Right atrium auricular region (tissue), 2 donors: ENCODE measurements at places on chromosomes 11 and 22.

DNA sequence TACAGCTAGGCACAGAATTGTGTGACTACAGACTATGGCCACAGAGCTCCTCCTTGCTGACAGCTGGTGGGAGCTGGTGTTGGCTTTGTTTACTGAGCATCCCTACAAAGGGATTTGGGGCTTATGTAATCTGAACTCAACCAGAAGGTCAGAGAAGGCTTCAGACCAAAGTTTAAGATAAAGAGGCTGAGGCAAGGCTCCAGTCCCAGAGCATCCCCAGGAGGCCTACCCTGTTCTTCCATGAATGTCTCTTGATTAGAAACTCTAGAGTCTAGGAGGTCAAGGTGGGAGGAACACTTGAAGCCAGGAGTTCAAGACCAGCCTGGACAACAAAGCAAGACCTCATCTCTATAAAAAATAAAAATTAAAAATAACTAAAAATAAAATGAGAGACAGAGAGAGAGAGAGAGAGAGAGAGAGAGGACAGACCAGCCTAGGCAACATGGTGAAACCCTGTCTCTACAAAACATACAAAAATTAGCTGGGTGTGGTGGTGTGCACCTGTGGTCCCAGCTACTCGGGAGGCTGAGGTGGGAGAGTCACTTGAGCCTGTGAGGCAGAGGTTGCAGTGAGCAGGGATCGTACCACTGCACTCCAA is 125.5 kb upstream of the SERPIND1 start:
- DNase-seq, result peak; percentile 21

DNA sequence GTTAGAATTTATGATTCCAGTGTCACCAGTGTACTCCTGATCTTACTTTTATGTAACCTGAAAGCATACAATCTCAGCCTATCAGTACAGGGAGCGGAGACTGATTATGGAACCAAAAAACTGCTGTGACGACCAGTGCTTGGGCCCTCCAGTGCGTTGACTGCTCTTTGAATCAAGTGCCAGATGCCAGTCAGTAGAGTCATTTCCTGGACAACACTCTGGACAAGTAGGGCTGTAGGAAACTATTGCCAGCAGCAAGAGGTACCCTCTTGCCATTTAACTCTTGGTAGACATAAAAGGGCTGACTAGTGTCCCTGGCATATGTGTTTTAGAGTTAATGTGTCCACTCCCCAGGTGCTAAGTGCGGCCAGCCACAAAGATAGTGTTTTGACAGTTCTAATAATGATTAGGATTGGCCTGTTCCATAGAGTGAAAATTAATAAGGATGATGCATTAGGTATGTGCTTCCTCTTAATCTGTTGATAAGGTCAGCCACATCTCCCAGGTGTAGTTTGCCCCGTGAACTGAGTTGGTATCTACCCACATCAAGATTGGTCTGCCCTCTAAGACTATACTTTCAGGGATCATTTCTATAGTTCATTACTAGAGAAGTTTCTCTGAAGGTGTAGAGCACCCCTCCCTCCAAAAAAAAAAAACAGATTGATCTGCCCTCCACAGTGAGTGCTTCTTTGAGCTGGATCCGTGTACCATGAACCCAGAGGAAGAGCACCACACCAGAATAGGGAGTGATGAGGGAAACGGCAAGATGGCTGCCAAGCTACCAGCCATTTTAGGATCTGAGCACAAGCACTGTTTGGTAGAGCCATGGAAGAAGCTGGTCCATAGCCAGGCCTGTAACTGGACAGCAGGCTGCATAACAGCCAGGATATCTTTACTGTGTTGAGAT is 20.7 kb upstream of the AIFM3 start:
- no peak for DNase-seq

- DNase-seq, result no peak
These were observed 194.0 kb downstream of the LARGE1 start for GRCh38 chr22:33726294-33726734.

DNA sequence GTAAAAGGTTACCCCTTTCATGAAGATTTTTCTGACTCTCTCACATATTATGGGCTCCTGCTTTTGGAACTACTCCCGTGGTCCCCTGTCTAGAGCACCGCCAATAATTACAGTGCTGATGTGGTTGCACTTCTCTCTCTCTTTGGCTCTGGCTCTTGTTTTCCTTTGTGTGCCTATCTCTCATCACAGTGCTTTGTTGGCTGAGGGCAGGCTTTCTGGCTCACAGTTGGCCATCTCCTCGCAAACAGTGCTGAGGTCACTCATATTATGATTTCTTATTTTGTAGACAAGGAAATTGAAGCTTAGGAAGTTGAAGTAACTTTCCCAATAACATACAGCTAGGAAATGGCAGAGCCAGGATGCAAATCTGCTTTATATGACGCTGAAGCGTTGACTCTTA is 192.5 kb downstream of the DDX10 start:
- DNase-seq, result peak; percentile 58

DNA sequence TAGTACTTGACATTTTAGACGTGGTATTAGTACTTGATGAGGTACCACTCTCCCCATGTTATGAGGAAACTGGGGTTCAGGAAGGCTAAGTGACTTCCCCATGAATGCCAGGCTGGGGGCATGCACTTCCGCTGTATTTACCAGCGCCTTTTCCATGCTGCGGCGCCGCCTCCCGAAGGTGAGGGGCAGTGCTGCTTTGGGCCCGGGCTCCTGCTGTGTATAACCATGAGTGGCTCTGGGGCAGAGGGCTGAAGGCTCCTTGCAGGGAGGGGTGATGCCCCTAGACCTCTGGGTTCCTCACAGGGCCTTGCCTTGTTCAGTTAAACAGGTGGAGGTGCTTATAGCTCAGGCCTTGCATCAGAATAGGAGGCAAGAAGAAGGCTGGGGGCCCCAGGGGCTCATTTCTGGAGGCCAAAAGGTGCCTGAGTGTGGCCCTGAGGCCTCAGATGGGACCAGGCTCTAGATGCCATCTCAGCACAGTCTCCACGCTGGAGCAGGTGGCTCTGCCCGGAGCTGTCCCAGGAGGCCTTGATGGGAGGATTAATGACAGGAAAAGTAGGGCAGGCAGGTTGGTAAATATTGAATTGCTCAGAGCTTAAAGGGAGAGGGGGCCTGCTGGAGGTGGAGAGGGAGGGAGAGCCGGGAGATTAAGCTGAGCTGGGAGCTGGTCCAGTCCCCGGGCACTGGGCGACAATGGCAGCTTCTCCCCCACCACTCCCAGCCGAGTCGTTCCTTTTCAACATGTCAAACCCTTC is 129.6 kb downstream of the CEP164 start:
- DNase-seq, result no peak

- DNase-seq, result no peak
These were observed 41.2 kb downstream of the SNX19 start for GRCh38 chr11:130874955-130875531.

- DNase-seq, result no peak
These were observed 1160.5 kb upstream of the CNTN5 start for GRCh38 chr11:97860237-97860636.

- no peak for DNase-seq
These were observed 47.0 kb upstream of the ALKBH3 start for GRCh38 chr11:43833657-43834073.

DNA sequence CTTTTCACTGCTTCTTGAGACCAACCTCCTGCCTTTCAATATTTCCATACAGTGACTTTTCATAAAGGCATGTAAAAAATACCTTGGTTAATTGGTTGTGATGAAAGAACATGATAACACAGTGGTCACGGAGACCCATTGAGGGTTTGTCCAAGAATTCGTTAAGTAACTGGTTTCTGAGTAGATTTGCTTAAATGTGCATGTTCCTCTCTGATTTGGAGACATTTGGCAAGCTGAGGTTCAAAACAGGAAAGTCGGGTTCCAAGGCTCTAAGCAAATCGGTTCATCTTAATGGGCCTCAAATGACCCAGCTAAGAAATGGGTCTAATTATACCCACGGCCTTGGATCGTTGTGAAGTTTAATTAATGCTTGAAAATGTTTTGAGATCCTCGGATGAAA is 36.9 kb upstream of the CCND1 start:
- DNase-seq, result no peak

- DNase-seq, result no peak
These were observed 3.8 kb upstream of the ADORA2A start for GRCh38 chr22:24423519-24424000.

DNA sequence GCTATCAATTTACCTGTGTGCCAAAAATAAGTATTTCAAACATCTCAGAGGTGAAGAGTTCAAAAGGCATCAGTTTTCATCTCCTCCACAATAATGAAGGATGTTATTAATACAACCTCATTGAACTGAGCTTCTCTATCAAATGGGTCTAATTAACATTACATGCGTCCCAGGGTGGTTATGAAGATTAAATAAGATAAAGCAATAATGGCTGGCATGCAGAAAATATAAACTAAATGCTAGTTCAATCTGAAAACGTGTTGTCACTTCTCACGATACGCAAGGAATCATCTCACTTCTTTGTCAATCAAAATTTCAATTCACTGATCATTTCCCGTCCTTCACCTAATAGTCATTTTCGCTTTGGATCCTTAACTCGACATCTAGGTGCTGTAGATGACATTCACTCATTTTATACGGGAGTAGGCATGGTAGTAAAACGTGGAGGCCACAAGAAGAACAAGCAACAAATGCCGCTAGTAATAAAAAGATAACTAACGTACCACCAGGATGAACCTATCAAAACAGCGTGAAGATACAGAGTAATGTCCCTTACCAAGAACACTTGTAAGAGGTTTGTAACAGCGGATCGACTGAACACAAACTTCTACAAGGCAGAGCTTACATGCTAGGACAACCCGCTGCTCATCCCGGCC is 918 bp downstream of the CHORDC1 start:
- no peak for DNase-seq

- DNase-seq, result no peak
These were observed 114.7 kb downstream of the RBFOX2 start for GRCh38 chr22:35913925-35914324.

GRCh38 chr22:36395055-36395849 is 7.5 kb upstream of the MYH9 start:
- no peak for DNase-seq

- DNase-seq, result no peak
These were observed at the start of gene CCDC73 for GRCh38 chr11:32794439-32794838. Gene CCDC73, minus strand, starts transcription at chr11:32794662. Its CDS starts 34,419 bp downstream, at chr11:32760243.

- DNase-seq, result no peak
These were observed 458 bp downstream of the OSBPL5 start for GRCh38 chr11:3164552-3165151.

- no peak for DNase-seq
These were observed 49.5 kb downstream of the MICAL3 start for GRCh38 chr22:17974703-17975372.

DNA sequence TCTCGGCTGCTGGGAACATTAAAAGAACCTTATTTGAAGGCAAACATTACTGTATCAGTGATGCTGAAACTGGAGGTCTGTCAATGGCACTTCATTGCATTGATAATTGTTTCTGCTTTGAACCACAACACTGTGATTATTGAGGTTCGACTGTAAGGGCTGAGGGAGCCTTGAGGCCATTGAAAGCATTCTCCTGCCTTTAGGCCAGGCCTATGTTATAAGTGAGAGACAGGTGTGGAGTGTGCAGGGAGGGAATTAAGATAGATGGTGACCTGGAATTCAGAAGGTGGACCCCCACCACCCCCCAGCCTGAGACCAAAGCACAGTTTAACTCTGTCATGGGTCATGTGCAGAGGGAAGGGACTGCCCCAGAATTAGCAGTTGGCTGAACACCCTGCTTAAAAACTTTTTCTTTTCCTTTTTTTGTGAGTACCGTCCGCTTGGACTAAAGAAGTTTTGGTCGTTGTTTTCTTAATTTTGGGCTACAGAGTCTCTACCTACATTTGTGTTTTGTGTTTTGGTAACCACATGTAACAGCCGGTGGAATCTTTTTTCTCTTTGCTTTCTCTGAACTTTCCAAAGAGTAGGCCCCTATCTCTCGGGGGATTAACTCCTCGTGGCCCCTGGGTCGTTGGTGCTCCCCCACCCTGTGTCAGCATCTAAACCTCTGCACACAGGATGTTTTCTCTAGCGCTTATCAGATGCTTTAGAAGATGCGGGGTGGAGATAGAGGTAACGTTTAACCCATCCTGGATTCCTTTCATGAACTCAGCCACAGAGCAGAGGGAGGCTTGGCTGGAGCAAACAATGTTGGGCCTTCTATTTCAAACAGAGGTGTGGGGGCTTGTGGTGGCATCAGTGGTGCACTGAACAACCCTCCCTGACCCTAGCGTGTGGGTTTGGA is 43.7 kb downstream of the ZBTB16 start:
- DNase-seq, result no peak

- DNase-seq, result no peak
These were observed 64.8 kb downstream of the PPP6R3 start for GRCh38 chr11:68525336-68525735.

DNA sequence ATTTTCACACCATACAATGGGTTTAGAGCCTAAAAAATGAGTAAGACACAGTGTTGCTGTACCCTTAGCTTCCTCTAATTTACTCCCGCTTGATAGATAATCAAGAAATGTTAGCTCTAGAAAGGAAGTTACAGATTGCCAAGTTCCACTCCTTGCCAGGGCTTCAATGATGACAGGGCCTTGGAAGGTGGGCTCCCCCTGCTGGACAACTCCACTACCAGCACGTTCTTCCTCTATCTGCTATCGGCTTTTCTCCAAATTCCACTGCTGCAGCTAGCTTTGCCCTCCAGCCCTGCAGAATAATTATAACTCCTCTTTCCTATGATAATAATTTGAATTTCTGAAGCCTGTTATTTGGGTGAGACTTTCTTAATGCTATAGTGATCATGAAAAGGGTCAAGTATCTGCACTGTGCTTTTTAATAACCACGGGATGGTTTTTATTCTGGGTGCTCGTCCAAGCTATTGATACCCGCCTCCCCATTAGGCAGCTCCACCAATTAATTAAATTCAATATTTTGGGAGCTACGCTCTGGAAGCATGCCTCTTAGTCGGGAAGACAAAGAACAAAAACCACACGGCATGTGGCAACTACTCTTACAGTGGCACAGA is 9.0 kb downstream of the SYN3 start:
- peak; percentile 81 for DNase-seq

DNA sequence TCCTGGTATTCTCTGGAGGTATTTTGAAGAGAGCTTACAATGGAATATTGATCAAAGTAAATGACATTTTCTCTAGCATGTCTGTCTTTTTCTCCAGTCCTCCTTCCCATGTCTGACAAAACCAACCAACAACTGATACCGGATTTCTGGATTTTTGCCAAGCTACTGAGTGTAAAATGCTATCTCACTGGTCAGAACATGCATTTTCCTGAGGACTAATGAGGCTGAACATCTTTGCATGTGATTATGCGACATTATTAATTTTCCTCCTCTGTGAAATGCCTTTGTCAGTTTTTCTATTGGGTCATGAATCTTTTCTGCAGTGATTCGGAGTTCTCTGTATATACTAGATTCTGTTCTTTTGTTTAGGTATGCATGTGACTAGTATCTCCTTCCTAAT is 51.4 kb downstream of the CDON start:
- no peak for DNase-seq

DNA sequence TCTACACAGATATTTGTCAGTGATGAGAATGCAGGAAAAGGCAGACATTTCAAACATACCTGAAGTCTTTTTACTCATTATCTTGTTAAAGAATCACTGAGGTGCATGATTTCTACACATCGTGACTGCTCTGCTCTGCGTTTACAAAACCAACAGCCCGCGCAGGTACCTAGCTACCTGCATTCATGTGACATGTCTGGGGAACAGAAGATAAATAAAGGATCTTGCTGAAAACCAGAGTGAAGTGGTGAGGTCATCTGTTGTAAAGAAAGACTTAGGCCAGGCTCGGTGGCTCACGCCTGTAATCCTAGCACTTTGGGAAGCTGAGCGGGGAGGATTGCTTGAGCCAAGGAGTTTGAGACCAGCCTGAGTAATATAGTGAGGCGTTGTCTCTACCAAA is 15.7 kb downstream of the ASPHD2 start:
- DNase-seq, result no peak

GRCh38 chr22:42509548-42509947 is 10.0 kb downstream of the RRP7A start:
- DNase-seq, result no peak

GRCh38 chr22:29641700-29642330 is 38.4 kb downstream of the NF2 start:
- no peak for DNase-seq
